ENCODE measurements at places on chromosomes 16 and 17. TPM values are rescaled to one million over a fixed set of nuclear protein-coding genes. Genes with fewer than 3 reads are reported as not detected.

DNA sequence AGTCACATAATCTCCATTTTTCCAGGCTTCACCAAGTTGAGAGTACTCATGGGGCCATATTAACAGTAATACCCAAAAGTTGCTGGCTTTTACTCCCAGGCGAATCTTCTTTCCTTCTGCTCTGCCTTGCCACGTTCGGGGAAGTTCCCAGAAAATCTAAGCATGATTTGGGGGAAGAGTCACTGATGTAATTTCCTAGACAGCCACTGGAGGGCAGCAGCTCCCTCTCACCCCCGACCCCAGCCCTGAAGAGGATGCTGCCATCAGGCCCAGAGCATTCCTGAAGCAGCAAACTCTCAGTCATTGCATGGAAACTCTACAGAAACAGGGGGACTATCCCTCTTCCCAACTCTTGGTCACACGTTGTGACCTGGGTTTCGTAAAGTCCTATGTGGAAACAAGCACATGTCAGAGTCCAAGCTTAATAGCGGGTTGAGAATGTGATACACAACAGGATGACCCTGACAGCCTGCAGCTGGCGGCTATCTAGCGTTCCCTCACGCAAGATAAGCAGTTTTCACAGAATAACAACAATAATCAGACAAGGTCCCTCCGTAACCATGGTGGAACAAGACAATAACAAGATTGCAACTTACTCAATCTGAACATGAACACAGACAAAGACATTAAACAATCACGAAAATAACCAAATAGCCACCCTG, 43.8 kb upstream of the DHX40 start:
- no peaks in the 10 kb centered on the region for H3K36me3 ChIP-seq
- peak overlapping the region; percentile 57 for H3K4me3 ChIP-seq
- DNase-seq = peak; percentile 43

GRCh38 chr16:75615619-75616018, 7.5 kb downstream of the ADAT1 start:
- no peak overlapping the region for H3K27ac ChIP-seq
- no peak for DNase-seq
- H3K36me3 ChIP-seq = peaks cover 29% of the 10 kb centered on the region
- peaks cover 29% of the 10 kb centered on the region for H3K4me1 ChIP-seq
- H3K27me3 ChIP-seq = no peaks in the 10 kb centered on the region

- DNase-seq = no peak
- H3K27ac ChIP-seq = no peak overlapping the region
- no peaks in the 10 kb centered on the region for H3K36me3 ChIP-seq
- H3K4me1 ChIP-seq = peaks cover 32% of the 10 kb centered on the region
- peaks cover 13% of the 10 kb centered on the region for H3K27me3 ChIP-seq
Measured at GRCh38 chr17:12257176-12257575, 236.5 kb downstream of the MAP2K4 start.

DNA sequence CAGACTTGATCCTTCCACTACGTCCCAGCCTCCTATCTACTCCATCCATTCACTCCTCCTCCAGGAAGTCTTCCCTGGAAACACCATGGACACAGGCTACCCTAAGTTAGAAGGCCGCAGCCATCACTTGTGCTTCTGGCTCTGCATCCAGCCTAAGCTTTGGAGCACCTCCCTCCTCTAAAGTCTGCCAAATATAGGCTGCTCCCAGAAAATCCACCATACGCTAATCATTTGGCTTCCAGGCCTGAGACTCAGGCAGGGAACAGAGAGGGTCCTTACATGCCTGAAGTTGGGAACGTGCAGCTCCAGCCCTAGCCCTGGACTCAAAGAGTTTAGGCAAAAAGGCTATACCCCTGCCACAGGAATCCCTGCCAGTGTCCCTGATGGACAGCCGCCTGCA, 6.7 kb downstream of the PCGF2 start:
- H3K4me1 ChIP-seq = peaks cover 53% of the 10 kb centered on the region
- no peak for DNase-seq
- peak overlapping the region; percentile 94 for H3K27ac ChIP-seq
- H3K36me3 ChIP-seq = peaks cover 11% of the 10 kb centered on the region
- H3K4me3 ChIP-seq = no peak overlapping the region
- peaks cover 2% of the 10 kb centered on the region for H3K27me3 ChIP-seq

DNA sequence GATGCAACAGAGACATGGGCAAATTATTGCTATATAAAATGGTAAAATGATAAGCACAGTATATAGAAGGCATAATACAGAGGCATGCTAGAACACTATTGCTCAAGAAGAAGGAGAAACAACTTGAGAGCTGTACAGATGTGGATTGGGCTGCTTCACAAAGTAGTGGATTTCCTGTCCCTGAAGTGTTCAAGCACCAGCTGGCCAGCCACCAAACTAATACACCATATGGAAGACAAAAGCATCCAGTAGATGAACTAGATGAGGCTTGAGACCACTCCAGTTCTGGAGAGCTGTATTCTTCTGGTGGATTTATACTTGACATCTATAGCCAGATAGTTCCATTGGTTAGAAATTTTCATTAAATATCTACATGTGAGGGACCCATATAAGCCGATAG, 134.1 kb upstream of the GNAO1 start:
- DNase-seq = no peak
- H3K4me1 ChIP-seq = no peaks in the 10 kb centered on the region
- 0 out of 2 replicates have a peak, but pooled peaks cover 1% of the 10 kb centered on the region for H3K27me3 ChIP-seq
- H3K36me3 ChIP-seq = no peaks in the 10 kb centered on the region
- no peak overlapping the region for H3K4me3 ChIP-seq
- H3K27ac ChIP-seq = no peak overlapping the region

- H3K27me3 ChIP-seq = no peaks in the 10 kb centered on the region
- DNase-seq = no peak
- no peak overlapping the region for H3K4me3 ChIP-seq
- H3K4me1 ChIP-seq = peaks cover 14% of the 10 kb centered on the region
Measured at GRCh38 chr17:57309479-57309878, 53.2 kb downstream of the MSI2 start.

DNA sequence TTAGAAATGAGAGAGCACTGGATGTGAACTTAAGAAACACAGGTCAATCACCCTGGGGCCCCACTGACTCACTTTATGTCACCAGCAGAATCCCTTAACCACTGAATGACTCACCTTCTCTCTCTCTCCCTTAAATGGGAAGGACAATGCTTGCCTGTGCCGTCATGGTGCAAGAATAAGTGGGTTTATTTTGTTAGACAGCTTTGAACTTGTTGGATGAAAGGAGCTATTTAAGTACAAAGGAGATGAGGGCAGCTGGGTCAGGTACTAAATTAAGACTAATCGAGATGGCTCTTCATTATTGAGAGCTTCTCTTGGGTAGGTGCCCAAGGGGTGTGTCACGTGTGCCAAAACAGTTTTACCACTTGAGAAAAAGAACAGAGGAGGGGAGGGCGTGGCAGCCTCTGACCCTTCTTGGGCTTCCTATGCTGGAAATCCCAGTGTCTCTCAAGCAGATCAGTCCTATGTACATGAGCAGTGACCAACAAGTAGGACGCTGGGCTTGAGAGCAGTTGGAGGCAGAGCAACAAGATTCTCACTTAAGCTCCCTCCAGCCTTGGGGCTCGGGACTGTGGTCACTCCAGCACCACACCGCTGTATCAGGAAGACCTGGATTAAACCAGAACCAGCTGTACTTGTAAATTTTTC, 6.7 kb upstream of the KRT31 start:
- no peaks in the 10 kb centered on the region for H3K36me3 ChIP-seq
- peaks cover 71% of the 10 kb centered on the region for H3K4me1 ChIP-seq
- peaks cover 3% of the 10 kb centered on the region for H3K27me3 ChIP-seq
- H3K27ac ChIP-seq = peak overlapping the region; percentile 95
- H3K4me3 ChIP-seq = peak overlapping the region; percentile 56
- peak; percentile 97 for DNase-seq

DNA sequence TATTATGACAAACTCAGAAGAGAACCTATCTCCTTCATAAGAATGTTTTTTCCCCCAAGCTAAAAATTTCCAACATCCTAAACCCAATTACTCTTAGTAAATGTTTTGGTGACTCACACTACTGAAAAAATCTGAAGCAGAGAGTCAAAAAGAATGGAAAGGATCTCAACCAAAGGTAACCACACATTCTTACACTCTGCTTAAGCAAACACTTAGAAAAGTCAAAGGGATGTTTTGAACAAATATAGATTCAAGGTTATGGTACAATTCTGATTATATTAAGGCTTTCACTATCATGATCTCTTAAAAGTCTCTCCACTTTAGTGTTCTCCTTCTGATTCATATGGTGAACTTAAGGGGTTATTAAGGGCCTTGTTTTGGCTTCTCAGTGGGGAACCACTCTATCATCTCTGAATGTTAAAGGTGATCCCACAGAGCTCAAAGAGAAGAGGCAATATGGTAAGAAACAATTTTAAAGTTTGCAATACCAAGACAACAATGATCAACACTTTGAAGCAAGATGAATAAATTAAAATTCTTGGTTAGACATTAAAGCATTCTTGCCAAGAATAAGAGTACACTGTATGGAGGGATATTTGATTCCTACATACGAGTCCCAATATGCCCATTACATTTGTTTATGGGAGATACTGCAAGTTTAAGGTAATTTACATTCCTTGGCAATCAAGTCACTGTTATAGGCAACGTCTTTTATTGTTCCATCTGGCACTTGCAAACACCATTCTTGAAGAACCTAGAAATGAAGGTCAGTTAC, 69.2 kb downstream of the CDC27 start:
- DNase-seq = peak; percentile 67
- H3K27ac ChIP-seq = peak overlapping the region; percentile 79
- peaks cover 23% of the 10 kb centered on the region for H3K36me3 ChIP-seq
- H3K4me1 ChIP-seq = peaks cover 39% of the 10 kb centered on the region
- H3K4me3 ChIP-seq = peak overlapping the region; percentile 58

DNA sequence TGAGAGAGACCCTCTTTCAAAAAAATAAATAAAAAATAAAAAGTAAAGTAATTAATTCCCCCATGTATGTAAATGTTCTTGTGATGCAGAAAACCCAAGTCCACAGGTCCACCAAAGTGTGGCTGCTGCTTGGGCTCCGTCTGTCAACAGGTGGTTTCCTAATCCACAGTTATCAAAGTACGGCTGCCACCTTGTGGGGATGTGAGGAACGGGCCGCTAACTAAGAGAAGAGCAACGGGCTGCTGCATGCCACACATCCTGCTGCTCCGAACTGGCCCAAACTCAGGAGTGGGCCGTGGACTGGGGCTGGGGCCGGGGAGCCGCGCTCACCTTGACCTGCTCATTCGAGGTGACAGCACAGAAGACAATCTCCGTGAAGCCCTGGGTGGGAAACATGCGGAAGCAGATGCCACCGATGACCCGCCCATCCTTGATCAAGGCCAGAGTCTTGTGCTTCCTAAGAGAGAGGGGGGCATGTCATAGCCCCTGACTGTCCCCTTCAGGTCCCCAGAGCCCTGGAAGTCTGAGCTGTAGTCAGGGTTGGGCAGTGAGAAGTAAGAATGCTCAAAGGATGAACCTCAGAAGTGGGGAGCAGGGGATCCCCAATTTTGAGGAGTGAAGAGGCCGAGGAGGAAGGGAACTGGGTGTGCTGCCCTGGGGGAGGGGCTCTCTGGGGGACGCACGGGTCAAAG, 4.3 kb downstream of the KAT2A start:
- H3K27ac ChIP-seq = no peak overlapping the region
- H3K4me1 ChIP-seq = peaks cover 40% of the 10 kb centered on the region
- H3K36me3 ChIP-seq = peaks cover 9% of the 10 kb centered on the region
- H3K27me3 ChIP-seq = peaks cover 5% of the 10 kb centered on the region
- DNase-seq = peak; percentile 65

GRCh38 chr16:1434644-1435592, 4.0 kb downstream of the PERCC1 start:
- no peaks in the 10 kb centered on the region for H3K4me1 ChIP-seq
- no peak overlapping the region for H3K4me3 ChIP-seq
- no peaks in the 10 kb centered on the region for H3K27me3 ChIP-seq

DNA sequence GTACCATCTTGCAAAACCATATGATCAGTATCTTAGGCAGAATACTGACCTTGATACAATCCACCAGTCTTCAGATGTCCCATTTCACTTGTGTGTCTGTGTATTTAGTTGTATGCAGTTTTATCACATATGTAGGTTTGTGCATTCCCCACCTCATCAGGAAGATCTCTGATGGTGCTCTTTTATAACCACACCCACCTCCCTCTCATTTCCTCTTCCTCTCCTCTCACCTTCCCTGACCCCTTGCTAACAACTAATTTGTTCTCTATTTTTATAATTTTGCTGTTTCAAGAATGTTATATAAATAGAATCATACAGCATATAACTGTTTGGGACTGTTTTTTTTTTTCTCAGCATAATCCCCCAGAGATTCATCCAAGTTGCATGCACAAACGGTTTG, 52.0 kb upstream of the ACSM2B start:
- H3K4me1 ChIP-seq = no peaks in the 10 kb centered on the region
- no peak overlapping the region for H3K27ac ChIP-seq
- H3K27me3 ChIP-seq = no peaks in the 10 kb centered on the region
- H3K4me3 ChIP-seq = no peak overlapping the region
- DNase-seq = no peak
- no peaks in the 10 kb centered on the region for H3K36me3 ChIP-seq

The MYH1 gene
- not detected for total RNA-seq

The JPT1 gene
- 255 TPM for total RNA-seq
